ENCODE measurements at places on chromosomes 16 and 17. TPM values are rescaled to one million over a fixed set of nuclear protein-coding genes. Genes with fewer than 3 reads are reported as not detected.

Gene SLC16A13
- 6.7 TPM for total RNA-seq

Gene MYH1
- not detected for total RNA-seq

Gene RGS9
- 8.6 TPM for total RNA-seq

- no peaks in the 10 kb centered on the region for H3K27me3 ChIP-seq
These were observed 43.7 kb upstream of the ZNF750 start for GRCh38 chr17:82883419-82884031.

- no peak overlapping the region for H3K4me3 ChIP-seq
- H3K27me3 ChIP-seq, result no peaks in the 10 kb centered on the region
- peaks cover 7% of the 10 kb centered on the region for H3K4me1 ChIP-seq
- peaks cover 23% of the 10 kb centered on the region for H3K36me3 ChIP-seq
- peak; percentile 84 for DNase-seq
These were observed 3.1 kb downstream of the CDC6 start for GRCh38 chr17:40290629-40291280.

GRCh38 chr17:64015447-64015846 lies 5.0 kb downstream of the ICAM2 start:
- no peak overlapping the region for H3K27ac ChIP-seq
- no peak overlapping the region for H3K4me3 ChIP-seq
- no peaks in the 10 kb centered on the region for H3K36me3 ChIP-seq
- no peak for DNase-seq
- peaks cover 11% of the 10 kb centered on the region for H3K27me3 ChIP-seq
- H3K4me1 ChIP-seq, result no peaks in the 10 kb centered on the region

- DNase-seq, result no peak
- H3K36me3 ChIP-seq, result no peaks in the 10 kb centered on the region
- H3K27ac ChIP-seq, result no peak overlapping the region
- H3K27me3 ChIP-seq, result no peaks in the 10 kb centered on the region
- peaks cover 5% of the 10 kb centered on the region for H3K4me1 ChIP-seq
These were observed 171.7 kb downstream of the KATNIP start for GRCh38 chr16:27721531-27722181.
